ENCODE measurements at places on chromosomes 12 and 14. TPM values are rescaled to one million over a fixed set of nuclear protein-coding genes. Genes with fewer than 3 reads are reported as not detected.

DNA sequence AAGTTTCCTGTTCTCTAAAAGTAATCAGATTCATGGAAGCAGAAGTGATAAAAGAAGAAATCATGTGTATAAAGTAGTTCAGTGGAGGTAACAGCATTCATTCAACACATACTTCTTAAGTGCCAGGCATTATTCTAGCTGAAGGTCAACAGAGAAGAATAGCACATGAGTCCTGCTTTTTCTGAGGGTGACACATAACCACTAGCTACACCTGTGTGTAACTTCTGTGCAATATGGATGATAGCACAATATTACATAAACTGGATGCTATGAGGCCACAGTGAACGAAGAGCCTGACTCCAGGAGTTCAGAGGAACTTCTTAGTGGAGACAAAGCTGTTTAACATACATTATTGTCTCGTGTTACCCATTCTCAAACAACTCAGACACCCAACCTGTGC, 114.3 kb upstream of the PCED1B start:
- DNase-seq: no peak

- DNase-seq: no peak
Measured at GRCh38 chr12:8989413-8989812, at the start of gene KLRG1. Gene KLRG1, plus strand, starts transcription at chr12:8989546. Its CDS starts 90 bp downstream, at chr12:8989636.

GRCh38 chr14:73817020-73817655, 34.5 kb upstream of the PTGR2 start:
- DNase-seq: no peak

Gene DCD
- total RNA-seq: not detected

- no peak for DNase-seq
Measured at GRCh38 chr12:46369095-46369473, 3.5 kb downstream of the SLC38A2 start.

Gene DCN
- total RNA-seq: 741 TPM

Gene CLEC9A
- total RNA-seq: not detected

Measured in left ventricle myocardium superior (tissue), 1 donor.